D341Med (cell line): ENCODE measurements at places on chromosomes 5 and 9.

- no peak for DNase-seq
These were observed 7.2 kb downstream of the ADAMTS2 start for GRCh38 chr5:179337796-179338676.

GRCh38 chr5:151647320-151647861, 39.3 kb downstream of the SPARC start:
- DNase-seq = no peak

GRCh38 chr5:145660897-145661640, 174.1 kb downstream of the PRELID2 start:
- no peak for DNase-seq

DNA sequence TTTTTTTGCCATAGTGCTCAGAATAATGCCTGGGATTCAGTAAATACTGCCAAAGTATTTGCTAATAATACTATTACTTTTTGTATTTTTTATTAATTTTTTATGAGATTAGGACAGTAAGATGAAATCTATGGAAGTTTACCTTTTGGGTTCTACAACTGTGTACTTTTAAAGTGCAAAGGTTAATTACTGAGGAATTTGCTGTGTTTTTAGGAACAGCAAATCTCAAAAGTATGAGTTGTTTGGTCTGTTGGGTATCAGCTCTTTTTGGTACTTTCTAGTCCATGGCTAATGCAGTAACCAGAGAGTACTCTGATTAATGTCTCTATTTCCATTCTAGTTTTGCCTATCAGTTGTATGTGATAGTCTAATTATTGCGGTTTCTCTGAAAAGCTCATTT, 5.1 kb downstream of the HSPA4 start:
- DNase-seq = no peak

DNA sequence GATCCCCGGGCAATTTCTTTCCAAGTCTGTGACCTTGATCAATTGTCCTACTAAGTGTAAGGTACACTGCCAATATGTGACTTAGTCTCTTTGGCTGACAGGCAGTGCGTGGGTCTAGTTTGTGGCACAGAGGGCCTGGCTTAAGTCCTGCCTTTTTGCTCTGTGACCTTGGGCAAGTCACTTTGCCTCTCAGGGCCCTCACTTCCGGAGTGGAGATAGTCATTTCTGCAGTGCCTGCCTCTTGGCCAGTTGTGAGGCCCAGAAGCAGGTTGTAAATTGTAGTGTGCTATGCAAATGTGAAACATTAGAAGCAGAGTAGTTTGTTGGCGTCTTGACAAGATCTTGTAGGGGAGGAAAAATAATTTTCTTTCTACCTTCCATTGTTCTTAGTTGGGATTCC, 39.0 kb downstream of the KIF4B start:
- no peak for DNase-seq

DNA sequence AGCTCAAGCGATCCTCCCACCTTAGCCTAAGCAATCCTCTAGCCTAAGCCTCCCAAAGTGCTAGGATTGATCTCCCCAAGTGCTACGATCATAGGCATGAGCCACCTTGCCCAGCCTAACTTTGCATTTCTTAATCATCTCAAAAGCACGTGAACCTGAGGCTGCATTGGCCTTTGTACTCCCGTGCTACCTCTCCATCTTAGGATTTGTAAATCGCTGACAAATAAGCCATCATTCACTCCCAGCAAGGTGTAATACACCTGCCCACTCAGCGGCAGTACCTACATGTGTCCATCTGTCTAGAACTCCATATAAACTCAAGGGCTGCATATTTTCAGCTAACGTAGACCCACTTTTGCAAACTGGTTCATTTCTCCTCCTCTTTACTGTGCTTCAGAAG, 2.8 kb downstream of the ANKH start:
- no peak for DNase-seq

DNA sequence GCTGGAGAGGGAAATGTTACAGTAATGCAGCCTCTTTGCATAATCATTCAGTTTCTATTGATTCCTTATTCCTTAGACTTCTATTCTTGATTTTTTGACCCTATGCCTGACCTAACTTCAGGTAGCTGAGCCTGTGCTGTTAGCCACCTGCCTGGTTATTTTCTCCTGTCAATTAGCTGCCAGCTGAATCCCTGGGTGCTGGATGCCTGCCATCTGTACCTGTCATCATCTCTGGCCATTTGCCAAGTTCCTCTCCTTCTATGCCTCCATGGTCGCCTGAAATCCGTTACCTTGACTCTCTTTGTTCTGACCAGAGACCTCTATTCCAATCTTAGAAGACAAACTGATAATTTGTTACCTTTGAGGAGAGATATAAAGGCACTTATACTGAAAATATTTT, 178.3 kb downstream of the CAVIN4 start:
- DNase-seq = no peak

DNA sequence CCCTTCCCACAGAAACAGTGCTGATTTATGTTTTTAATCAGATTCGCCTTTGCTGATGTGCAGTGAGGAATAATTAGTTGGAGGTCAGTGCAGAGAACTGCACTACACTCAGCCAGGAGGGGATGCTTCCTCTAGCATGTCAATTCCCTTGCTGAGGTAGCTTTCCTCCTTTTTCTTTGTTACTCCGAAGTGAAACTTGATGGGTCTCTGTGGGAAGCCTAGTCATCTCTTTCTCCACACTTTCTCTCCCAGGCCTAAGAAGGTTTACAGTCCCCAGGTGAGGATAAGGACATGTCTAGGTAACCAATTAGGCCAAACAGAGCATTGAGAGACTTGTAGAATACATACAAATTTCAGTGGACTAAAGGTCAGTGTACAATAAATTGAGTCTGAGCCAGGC, 461.8 kb downstream of the KIF4B start:
- no peak for DNase-seq

GRCh38 chr9:13919401-13919800, 394.5 kb downstream of the NFIB start:
- no peak for DNase-seq

DNA sequence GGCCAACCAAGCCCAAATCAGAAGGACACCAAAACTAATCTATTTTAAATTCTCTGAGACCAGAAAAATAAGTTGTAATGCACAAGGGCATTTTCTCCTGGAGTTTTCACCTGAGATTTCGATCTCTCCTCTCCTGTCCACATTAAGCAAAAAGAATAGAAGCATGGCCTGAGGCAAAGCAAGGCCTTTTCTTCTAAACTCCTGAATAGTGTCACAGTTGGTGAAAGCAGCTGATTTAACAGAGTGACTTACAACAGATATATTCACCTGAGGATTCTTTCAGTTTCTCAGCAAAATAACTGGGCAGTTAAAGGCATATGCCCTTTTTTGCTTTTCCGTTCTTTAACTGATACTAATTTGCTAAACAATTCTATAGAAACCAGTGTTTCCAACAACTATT, 547.7 kb downstream of the EFNA5 start:
- DNase-seq = no peak

DNA sequence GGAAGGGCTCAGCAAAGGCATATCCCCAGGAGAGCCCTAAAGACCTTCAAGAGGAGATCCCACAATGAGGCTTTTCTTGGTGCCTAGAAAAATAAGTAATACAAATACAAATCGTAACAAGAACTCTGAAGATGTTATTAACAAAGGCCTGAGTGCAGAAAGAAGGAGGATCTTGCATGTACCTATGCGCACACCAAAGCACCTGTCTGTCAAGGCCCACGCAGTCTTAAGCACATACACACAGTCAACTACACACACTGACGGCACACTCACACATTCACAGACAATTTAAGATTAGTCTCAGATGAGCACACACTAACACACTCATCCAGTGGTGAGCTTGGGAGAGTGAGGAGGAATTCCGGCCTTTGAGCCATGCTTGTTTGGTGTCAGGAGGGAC, 38.5 kb downstream of the JADE2 start:
- DNase-seq = no peak

DNA sequence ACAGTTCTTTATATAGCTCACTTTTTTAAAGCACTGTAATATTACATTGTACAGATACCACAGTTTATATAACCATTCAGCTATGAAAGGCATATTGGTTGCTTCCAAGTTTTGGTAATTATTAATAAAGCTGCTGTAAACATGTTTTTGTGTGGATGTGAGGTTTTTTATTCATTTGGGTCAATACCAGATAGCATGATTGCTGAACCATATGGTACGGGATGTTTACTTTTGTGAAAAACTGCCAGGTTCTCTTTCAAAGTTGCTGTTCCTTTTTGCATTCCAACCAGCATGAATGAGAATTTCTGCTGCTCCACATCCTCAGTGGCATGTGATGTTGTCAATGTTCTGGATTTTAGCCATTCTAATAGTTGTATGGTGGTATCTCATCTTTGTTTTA, 439.6 kb upstream of the NMUR2 start:
- no peak for DNase-seq

DNA sequence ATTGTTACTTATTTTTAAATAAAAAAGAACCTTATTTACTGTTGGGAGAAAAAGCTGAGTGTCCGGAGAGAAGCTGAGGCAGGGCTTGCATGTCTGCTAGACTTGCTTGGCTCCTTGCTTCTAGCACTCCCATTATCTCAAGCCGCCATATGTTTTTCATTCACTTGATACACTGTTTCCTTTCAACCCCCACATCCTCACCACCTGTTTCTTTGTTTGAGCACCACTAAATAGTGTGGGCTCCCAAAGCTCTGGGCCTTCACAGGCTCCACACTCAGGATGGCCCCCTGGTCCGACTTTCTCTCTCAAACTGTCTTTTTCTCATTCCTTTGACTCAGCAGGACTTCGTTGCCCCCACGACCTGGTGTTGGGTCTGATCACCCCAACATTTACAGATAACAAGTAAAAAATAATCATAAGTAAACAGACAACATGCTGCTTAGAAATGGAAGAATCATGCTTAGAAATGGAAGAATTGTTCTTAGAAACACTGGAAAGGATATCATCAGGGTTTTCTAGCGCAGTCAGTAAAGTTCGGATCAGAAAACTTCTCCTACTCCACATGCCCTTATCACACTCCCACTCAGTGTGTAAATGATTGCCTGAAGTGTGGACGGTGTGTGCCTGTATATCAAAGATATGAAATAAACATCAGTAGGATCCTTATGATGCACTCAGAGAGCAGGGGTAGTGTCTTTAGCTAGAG, 58.5 kb downstream of the APTX start:
- no peak for DNase-seq

- no peak for DNase-seq
These were observed 1.1 kb downstream of the POU4F3 start for GRCh38 chr5:146339715-146340259.

DNA sequence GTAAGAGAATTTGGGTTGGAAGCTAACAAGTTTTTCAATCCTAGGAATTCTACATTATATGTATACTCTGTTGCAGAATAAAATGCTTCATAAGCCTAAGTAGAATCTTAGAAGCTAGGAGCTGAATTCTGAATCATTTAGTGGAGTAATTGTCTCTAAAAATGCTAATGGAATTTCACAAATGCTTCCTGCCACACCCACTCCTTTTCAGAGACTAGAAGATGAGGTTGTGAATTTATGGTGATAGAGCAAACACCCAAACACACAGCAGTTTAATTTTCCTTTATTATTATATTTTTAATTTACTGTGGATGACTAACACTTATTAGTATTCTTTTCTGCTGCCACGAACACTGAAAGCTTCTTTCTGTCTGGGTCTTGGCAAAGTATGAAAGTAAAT, 208.0 kb upstream of the PDE4D start:
- DNase-seq = no peak

- DNase-seq = no peak
These were observed 1408.3 kb downstream of the EFNA5 start for GRCh38 chr5:106262395-106262794.

GRCh38 chr5:31937226-31937625, 236.9 kb downstream of the GOLPH3 start:
- no peak for DNase-seq

DNA sequence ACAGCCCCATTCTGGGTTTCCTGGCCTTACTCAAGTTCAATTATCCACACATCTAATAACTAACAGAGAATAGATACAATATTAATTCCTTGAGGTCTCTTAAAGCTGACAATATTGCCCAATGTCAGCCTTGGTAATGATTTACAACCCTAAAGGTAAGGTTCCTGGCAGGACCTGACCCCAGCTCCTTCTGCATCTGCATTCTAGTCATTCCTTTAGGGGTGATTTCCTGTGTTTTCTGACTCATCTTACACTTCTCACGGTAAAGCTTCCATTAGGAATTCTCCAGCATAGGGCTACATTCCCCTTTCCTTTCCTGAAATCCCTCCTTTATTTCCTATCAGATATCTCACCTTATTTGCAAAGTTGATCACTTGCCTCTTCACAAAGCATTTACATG, 9.3 kb downstream of the HAVCR1 start:
- no peak for DNase-seq

- no peak for DNase-seq
These were observed 22.8 kb downstream of the FBXW5 start for GRCh38 chr9:136921718-136922117.

- no peak for DNase-seq
These were observed 582 bp upstream of the FBXO4 start for GRCh38 chr5:41924526-41924871.

DNA sequence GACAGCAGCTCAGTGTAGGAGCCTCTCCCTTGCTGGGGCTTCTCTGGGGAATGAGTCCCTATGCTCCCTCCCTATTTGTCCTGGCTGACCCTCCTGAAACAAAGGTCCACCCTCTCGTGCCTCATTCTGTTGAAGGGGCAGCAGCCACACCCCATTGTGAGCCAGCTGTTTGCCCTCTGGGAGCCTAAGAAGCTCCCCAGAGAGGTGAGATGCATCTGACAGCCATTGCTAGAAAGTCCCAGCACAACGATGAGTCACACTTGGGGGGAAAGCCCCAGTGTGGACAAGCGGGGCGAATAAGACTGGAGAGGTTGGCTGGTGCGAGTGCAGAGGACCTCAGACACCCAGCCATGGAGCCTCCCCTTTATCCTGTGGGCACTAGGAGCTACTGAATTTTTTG, 101.4 kb downstream of the PPARGC1B start:
- DNase-seq = no peak

GRCh38 chr5:138022912-138023311, 10.0 kb downstream of the FAM13B start:
- DNase-seq = no peak

DNA sequence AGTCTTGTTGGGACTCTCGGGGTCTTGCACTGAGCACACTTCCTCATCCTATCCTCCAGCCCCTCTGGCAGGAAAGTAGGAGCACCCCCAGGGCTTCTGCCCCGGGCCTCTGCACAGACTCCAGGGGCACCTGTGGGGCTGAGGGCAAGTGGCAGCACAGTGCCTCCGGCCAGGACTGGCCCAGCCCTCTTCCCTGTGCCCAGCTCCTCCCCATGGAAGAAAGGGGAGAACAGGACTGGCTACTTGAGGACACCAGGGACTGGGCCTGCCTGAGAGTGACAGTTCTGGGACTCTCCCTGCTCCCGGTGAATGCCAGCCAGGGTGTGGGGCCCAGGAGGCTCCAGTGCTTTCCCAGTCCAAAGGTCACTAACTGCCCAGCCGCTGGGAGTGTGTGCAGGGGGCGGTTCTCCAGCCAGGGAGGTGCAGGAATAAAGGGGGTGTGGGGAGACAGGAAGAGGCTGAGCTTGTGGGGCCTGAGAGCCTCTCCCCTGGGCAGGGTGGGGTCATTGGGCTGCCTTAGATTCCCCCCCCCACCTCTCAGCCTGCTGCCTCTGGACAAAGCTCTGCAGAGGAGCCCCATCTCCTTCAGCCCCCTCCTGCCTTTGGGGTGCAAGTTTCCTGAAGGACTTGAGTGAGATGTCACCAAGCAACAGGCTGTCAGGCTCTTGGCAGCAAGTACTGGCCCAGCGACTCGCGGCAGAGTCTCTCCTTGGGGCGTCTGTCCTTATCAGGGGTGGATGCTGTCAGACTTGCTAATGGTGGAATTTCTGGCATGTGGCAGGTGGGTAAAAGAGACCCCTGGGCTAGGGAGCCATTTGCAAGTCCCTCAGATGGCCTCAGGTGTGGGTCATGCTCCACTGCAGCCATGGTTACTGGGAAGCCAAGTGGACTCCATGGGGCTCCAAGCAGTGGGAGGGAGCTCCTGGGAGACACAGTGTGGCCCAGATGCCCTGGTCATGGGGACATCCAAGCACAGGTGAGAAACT, 19.1 kb upstream of the JADE2 start:
- DNase-seq = no peak
